ENCODE measurements at places on chromosomes 1 and 21. TPM values are rescaled to one million over a fixed set of nuclear protein-coding genes. Genes with fewer than 3 reads are reported as not detected.

Gene SLC6A17
- polyA plus RNA-seq, result 0.36 TPM

Gene CELSR2
- polyA plus RNA-seq, result 4.2 TPM

DNA sequence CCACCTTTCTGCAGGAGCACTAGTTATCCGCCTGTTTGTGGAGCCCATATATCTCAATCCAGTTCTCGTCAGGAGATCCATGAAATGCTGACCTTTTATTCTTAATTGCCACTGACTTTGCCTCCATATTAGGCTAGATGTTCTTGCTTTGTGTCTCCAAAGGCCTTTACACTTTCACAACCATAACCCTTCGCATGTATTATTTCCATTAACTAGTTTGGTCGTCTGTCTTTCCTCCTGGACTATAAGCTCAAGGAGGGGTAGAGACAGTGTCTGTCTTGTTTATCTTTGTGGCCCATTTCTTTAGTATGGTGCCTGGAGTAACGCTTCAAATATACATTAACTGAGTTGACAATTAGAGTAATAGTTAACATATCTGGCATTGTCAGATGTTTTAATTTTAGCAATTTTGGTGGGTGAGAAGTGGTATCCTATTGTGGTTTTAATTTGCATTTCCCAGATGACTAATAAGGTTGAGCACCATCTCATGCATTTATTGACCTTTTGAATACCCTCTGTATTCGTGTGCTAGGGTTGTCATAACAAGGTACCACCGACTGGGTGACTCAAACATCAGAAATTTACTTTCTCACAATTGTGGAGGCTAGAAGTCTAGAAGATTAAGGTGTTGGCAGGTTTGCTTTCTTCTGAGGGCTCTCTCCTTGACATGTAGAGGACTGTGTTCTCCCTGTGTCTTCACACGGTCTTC, 21.7 kb upstream of the IL12RB2 start:
- DNase-seq, result no peak

Gene LCE2C
- not detected for polyA plus RNA-seq

DNA sequence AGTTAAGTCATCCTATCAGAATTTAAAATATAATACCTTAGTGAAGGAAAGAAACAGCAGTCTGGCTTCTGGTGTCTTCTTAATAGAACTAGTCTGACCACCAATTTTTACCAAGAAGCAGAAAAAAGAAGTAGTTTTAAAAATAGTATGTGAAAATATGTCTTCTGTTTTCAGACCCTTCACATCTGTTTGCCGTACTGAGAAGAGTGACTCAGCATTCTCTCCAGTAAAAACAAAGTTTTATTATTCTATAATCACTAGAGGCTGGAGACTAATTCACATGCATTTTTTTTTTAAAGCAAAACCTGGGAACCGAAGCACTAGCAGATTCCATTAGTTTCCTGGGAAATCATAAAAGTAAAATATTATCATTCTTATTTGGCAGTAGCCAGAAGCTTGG, 163.8 kb downstream of the COL24A1 start:
- peak; percentile 82 for DNase-seq

- no peak for DNase-seq
Measured at GRCh38 chr1:200405264-200405663, 4.6 kb downstream of the ZNF281 start.

- no peak for DNase-seq
Measured at GRCh38 chr1:97488530-97488929, 432.3 kb downstream of the DPYD start.

GRCh38 chr1:228174482-228175315, 9.1 kb downstream of the IBA57 start:
- DNase-seq, result no peak

Gene POU3F1
- polyA plus RNA-seq, result 0.43 TPM

DNA sequence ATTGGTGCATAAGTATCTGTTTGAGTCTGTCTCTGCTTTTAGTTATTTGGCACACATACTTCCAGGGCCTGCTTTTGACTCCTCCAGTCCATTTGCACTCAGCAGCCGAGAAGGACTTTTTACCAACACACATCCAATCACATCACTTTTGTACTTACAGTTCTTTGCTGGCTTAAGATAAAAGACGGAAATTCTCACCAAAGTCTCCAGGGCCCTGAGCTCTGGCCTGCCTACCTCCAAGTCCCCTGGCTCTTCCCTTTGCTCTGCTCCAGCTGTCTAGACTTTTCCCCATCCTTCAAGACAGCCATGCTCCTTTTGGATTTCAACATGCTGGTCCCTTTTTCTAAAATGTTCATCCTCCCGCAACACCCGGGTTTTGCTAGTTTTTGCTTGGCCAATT, 2.2 kb upstream of the EVA1C start:
- no peak for DNase-seq

GRCh38 chr1:6906783-6907182, 121.5 kb downstream of the CAMTA1 start:
- no peak for DNase-seq

GRCh38 chr1:29631836-29632805, 395.8 kb downstream of the PTPRU start:
- no peak for DNase-seq

Gene OR2M4
- polyA plus RNA-seq, result 0.03 TPM
